ENCODE measurements at places on chromosomes 13 and 19.

DNA sequence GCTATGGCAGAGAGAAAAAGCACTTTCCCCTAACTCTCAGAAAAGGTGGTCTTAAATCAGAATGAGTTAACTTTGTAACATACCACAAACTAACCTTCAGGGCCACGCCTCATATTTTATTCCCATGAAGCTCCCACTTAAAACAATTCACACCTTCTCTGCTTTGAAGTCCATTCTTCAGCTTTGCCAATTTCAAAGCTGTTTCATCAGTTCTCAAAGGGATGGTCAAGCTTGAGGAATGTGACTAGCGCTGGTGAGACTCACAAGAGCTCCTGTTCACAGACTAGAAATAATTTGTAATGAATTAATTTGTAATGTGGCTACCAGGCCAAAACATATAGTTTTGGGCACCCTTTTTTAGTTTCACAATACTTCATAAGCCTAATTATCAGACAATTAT lies 68.2 kb downstream of the STK24 start:
- no peak for DNase-seq

GRCh38 chr19:11365557-11366117 lies 8.8 kb upstream of the SWSAP1 start:
- DNase-seq, result no peak

DNA sequence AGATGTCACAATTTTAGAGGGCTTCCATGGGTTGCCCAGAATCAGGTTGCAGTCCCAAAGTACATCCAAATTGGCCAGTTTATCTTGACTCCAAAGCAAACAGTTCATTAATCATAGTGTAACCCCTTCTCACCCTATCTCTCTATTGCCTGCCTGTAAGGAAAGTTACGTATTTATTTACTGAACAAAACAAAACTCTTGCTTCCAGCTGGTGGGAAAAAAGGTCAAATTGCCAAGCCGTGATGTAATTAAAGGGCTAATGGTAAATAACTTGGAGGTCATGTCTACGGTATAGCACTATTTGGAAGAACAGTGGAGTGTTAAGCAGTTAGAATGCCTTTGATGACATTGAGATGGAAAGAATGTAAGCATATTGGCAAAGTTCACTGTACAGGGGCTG lies 214.0 kb downstream of the DLEU7 start:
- DNase-seq, result no peak

DNA sequence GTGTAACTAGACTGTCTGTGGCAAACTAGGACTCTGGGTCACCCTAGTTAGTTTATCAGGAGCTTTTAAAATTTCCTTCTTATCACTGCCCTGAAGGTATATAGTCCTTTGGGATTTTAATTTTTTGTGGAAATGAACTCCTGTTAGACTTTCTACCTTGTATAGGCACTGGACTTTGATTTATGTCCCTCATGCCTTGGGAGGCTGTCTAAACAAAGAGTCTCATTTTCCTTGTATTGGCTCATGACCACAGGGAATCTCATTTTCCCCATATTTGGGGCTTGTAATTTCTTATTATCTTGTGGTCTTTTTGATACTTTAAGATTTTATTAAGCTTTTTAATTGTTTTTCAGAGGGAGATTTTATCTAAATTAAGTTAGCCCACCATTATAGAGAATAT lies 21.4 kb downstream of the KCTD4 start:
- DNase-seq, result no peak

DNA sequence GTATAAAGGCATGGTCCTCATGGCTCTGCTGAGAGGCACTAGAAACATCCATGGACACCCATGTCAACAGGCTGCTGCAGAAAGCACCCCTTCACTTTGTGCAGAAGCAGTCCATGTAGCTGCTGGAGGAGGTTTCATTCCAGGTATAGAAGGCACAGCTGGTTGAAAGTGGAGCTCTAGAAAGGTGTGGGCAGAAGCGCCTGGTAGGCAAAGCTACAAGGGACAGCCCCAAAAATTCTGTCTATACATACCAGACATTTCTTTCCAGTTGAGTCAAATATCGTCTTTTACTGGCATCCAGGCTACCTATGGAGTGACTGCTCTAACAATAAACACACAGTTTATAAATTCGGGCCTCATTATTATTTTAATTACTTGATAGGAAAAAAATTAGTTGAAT lies 129.3 kb downstream of the ENOX1 start:
- DNase-seq, result no peak

GRCh38 chr13:87677496-87678371 lies 6.6 kb downstream of the SLITRK5 start:
- no peak for DNase-seq

GRCh38 chr19:14333101-14333871 lies 48.0 kb upstream of the ADGRE5 start:
- no peak for DNase-seq

DNA sequence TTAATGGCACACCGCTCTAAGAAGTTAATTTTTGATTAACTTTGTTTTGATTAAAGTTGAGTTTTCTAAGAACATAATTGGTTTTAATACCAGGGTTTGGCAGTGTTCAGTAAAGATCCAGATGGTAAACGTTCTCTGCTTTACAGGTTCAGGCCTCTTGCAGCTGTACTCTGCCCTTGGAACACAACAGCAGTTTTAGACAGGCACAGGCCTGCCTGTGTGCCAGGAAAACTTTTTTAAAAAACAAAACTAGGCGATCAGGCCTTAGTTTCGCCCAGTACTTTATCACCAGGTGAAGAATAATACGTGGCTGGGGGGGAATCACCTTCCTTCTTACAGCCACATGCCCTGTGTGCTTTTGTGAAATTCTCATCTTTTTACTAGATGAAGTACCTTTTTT lies 38.0 kb upstream of the TEX29 start:
- DNase-seq, result no peak

GRCh38 chr13:110107568-110108347 lies 199.2 kb downstream of the COL4A1 start:
- DNase-seq, result no peak

DNA sequence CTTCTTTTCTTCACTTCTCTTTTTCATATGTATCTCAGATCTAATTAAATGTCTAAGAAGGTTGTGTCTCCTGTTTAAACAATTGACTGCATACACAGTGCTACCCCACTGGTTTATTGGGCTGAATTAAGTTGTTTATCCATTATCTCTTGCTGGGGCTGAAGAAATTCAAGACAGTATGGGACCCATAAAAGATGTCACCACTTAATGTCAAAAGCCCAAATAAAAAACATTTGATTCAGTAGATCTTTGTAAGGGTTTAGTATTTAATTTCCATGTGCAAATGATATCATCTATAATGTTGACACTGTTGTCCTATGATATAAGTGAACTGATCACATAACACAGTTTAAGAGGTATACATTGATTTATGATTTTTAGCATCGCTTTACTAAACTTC lies 1431.9 kb upstream of the PCDH20 start:
- DNase-seq, result no peak

GRCh38 chr19:45123440-45123850 lies 30.5 kb downstream of the PPP1R37 start:
- no peak for DNase-seq

- no peak for DNase-seq
Observed at GRCh38 chr13:40495621-40496001, 170.8 kb downstream of the FOXO1 start.

DNA sequence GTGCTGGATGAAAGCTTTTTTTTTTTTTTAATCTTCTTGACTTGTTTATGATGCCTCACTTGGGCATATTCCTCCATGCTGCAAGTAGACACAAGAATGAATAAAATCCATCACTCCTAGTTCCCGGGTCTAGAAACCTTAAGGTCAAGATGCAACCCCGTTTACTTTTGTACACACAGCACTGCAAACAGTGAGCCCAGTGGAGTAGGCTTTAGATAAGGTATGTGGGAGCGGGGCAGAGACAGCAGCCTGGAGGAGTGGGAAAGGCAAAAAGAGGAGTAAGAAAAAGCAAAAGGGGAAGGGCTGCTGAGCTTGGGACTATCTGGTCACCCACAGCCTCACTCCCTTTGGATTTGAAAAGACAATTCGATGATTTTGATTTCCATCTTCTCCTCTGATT lies 429.8 kb upstream of the ARGLU1 start:
- DNase-seq, result no peak

DNA sequence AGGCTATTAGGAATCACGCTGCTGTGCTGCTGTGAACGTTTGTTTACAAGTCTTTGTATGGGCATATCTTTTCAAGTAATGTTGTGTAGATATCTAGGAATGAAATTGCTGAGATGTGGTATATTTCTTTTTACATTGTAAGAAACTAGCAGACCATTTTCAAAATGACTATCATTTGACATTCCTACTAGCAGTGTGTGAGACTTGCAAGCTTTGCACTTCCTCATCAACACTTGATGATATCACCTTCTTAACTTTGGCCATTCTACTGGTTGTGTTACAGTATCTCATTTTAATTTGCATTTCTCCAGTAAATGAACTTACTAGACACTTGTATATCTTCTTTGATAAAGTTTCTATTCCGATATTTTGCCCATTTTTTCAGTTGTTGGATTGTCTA lies 12.1 kb downstream of the METTL21C start:
- DNase-seq, result no peak

- DNase-seq, result no peak
Observed at GRCh38 chr13:99655351-99656091, 154.2 kb downstream of the TM9SF2 start.

GRCh38 chr13:43802511-43802910 lies 15.7 kb upstream of the ENOX1 start:
- DNase-seq, result no peak

GRCh38 chr19:1408300-1409203 lies 1.2 kb downstream of the DAZAP1 start:
- DNase-seq, result peak; percentile 22

DNA sequence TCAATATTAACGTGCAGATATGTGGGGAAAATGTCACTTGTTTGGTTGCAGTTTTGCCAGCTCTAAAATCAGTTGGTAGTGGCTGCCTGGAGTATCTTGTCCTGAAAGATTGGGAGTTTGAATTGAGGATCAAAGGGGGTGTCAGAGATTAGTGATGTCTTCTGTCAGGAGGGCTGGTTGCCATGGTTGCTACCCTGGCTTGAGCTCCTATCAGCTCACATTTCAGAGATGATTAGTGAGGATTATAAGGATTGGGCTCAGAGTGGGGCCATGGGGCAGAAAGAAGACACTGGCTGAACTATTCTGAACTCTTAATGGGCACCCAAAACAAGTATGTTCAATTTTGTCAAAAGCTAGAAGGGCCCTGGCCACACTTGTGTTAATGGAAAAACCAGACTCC lies 95.5 kb upstream of the RNF113B start:
- no peak for DNase-seq

DNA sequence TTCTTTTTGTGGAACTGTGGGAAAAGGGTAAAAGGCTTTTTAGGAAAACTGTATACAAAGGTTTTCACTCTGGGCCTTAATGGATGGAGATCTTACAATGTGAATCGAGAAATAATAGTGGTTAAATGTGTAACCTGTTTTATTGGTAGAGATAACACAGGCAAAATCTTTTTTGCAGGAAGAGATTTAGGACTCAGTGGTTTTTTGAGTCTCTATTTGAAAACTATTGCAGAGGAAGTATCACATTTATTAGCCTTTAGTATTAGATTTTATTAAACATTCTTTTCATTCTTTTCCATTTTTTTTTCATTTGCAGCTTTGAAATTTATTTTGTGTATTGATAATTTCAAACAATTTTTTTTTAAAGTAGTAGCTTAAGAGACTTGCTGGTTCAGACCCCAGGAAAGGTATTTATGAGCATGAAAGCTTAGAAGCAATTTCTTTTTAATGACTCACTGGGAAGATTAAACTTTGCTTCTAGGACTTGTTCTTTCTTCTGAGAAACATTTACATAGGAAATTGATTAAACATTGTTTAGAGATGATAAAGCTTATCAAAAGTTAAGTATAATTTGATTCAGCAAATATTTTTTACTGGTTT lies 10.5 kb downstream of the KLF5 start:
- no peak for DNase-seq

- DNase-seq, result no peak
Observed at GRCh38 chr19:5024282-5024681, 55.4 kb downstream of the KDM4B start.

GRCh38 chr13:83633746-83634145 lies 248.5 kb downstream of the SLITRK1 start:
- DNase-seq, result no peak

- DNase-seq, result no peak
Observed at GRCh38 chr19:6587093-6587820, 3.7 kb downstream of the CD70 start.

GRCh38 chr13:39952249-39953233 lies 297.1 kb downstream of the COG6 start:
- DNase-seq, result no peak

GRCh38 chr13:110578363-110578762 lies 16.8 kb upstream of the RAB20 start:
- no peak for DNase-seq

- no peak for DNase-seq
Observed at GRCh38 chr19:31575846-31576335, 226.7 kb upstream of the TSHZ3 start.

DNA sequence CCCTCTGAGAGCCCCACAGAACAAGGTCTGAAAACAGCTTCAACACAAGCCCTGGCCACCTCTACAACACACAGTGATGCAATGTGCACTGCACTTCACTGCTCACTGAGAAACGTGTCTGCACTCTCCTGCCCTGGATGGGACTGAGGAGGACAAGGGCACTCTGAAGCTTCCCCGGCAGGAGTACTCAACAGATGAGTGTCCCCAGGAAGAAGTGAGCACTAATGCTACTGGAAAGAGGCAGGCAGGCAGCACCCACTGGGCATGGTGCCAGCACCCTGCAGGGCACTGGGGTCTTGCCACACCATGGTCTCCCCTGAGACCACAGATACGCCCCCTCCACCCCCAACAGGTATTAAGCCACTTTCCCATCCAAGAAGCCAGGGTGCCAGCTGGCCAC lies 17.7 kb upstream of the SLC35E1 start:
- DNase-seq, result no peak

GRCh38 chr13:59690857-59691500 lies 472.7 kb downstream of the DIAPH3 start:
- DNase-seq, result no peak

DNA sequence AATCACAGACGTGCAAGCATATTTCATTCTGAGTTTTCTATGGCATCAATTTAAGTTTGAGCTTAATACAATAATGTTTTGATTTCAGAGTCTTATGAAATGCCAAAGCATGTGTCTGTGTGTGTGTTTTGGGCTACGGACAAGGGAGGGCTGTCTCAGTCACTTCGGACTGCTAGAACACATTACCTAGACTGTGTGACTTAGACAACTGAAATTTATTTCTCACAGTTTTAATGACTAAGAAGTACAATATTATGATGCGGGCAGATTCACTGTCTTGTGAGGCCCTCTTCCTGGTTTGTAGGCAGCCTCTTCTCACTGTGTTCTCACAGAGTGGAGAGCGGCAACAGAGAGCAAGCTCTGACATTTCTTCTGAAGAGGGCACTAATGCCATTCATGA lies 1202.0 kb downstream of the EFNB2 start:
- no peak for DNase-seq

GRCh38 chr13:73876323-73876722 lies 257.9 kb downstream of the KLF12 start:
- no peak for DNase-seq

DNA sequence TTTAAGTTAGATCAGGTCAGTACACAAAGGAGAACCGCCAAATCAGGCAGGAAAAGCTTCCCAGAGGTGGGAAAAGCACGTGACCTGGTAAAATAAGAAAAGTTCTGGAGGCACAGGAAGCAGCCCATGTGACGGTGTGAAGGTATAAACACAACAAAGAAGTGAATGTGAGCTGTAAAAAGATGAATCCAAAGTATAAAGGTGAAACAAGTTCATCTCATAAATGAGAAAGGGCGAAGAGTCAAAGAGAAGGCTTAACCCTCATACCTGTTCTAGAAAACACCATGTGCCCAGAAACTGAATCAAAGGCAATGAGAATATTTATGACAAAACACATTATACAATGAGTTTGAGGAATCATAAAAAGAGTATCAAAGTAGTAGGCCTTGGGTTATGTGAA lies 47.0 kb downstream of the USP12 start:
- DNase-seq, result no peak

GRCh38 chr19:45409557-45409920 lies 3.1 kb downstream of the POLR1G start:
- DNase-seq, result no peak

Data from stimulated activated CD8-positive, alpha-beta memory T cell treated with anti-CD3 and anti-CD28 coated beads, Interleukin-15, amount 100 ng/mL, for 4 hours (primary cell).